ENCODE measurements at places on chromosomes 12 and 14. TPM values are rescaled to one million over a fixed set of nuclear protein-coding genes. Genes with fewer than 3 reads are reported as not detected.

PHETA1 gene
- 16.1 TPM for total RNA-seq

RAB21 gene
- 27.1 TPM for total RNA-seq

GLIPR1 gene
- total RNA-seq, result 4.3 TPM

- no peak for DNase-seq
Observed at GRCh38 chr14:91058042-91058581, 2.3 kb downstream of the RPS6KA5 start.

DNA sequence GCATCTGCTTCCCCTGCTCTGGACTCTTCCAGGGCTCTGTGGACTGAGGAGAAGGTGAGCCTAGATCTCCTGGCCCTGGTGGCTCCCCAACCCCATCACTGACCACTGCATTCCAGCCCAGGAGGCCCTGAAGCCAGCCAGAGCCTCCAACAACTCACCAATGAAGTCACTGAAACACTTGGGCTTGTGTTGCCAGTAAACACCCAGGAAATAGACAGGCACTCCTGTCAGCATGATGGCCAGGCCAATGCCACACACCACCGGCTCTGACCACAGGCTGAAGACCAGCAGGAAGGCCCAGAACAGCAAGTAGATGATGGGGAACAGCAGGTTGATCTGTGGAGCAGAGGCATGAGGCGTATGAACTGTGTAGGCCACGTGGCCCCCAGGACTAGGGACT lies 8.8 kb upstream of the CEBPE start:
- DNase-seq, result no peak

GRCh38 chr12:18242380-18243089 lies 18.8 kb upstream of the PIK3C2G start:
- no peak for DNase-seq

DNA sequence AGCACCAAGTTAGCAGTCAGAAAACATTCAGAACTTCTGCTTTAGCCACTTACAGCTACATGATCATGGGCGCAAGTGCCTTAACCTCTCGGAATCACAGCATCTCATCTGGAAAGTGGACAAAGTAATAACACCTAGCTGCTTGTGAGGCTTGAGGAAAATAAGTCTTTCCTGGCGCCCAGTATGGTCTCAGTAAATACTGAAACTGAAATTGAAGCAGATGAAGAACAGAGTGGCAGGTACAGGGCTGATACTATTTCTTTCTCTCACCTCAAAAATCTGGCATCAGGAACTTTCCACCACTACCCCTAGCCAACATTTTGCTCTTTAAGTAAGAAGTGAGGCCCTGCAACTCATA lies 129.7 kb upstream of the FUT8 start:
- DNase-seq, result no peak

- no peak for DNase-seq
Observed at GRCh38 chr14:75859746-75860145, 122.0 kb downstream of the TGFB3 start.
